ENCODE measurements at places on chromosomes 7 and 10.

GRCh38 chr7:1639532-1640175 is 30.4 kb upstream of the ELFN1 start:
- no peak for DNase-seq

DNA sequence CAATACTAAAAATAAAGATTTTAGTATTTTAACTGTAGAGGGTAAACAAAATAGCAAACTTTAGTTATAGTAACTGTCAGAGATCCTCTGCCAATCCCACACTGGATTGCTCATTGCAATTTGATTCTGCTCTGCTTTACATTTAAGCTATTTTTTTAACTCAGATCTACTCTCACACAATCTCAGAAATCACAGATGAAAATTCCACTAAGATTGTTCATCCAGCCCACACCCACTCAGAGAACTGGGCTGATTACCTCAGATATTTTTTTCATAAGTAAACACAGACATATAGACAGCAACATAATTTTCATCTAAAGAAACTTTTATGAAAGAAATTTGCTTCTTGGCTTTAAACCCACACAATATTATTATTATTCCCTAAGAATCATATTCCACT is 7.0 kb downstream of the OSBPL3 start:
- DNase-seq, result no peak

GRCh38 chr10:103202319-103202718 is 9.2 kb upstream of the NT5C2 start:
- DNase-seq, result no peak

DNA sequence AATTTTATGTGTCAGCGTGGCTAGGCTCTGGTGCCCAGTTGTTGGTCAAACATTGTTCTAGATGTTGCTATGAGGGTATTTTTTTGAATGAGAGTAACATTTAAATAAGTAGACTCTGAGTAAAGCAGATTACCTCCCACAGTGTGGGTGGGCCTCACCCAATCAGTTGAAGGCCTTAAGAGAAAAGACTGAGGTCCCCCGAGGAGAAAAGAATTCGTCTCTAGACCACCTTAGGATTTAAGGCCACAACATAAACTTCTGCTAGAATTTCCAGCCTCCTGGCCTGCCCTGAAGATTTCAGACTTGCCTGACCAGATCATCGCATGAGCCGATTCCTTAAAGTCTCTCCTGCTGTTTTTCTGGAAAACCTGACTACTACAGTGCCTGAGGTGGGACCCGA is 45.1 kb upstream of the SRGN start:
- DNase-seq, result no peak

DNA sequence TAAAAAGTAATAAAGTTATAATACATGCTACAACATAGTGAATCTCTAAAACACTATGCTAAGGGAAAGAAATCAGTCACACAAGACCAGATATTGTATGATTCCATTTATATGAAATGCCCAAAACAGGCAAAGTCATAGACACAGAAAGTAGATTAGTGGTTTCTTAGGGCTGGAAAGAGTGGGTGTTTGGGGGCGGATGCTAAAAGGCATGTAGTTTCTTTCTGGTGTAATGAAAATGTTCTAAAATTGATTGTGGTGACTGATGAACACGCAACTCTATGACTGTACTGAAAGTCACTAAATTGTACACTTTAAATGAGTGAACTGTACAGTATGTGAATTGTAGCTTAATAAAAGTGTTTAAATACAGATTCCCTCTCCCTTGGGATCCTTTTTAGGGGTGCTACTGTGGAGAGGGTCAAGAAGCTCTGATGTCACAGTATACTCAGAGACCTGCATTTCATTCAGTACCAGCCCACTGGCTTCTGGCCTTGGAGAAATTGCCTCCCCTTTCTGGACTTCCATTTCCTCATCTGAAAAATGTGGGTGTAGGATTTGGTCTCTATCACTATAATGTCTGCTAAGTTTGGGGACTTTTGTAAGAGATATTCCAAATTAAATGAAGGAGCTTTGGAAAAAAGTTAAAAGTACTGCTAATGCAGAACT is 46.4 kb downstream of the AOAH start:
- DNase-seq, result no peak

DNA sequence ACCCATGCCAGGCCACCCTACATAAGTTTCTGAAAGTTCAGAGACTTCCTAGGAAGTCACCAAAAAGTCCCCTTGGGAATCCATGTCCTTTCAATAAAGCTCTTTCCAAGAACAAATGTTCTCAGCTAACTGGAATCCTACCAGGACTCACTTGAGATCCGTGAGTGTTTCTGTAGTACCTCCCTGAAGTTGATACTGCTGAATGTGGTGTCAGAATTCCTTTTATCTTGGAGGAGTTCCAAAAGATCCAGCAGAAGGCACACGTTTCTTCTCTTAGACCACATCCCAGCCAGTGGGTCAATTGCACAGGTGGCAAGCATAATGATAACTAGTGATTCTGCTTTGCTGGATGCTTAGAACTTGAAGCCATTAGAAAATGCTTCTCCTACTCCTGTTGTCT is 689.7 kb upstream of the IGFBP3 start:
- no peak for DNase-seq
